ENCODE measurements at places on chromosomes 4 and X.

GRCh38 chr4:54973784-54974183 is 151.6 kb downstream of the KDR start:
- DNase-seq = no peak

DNA sequence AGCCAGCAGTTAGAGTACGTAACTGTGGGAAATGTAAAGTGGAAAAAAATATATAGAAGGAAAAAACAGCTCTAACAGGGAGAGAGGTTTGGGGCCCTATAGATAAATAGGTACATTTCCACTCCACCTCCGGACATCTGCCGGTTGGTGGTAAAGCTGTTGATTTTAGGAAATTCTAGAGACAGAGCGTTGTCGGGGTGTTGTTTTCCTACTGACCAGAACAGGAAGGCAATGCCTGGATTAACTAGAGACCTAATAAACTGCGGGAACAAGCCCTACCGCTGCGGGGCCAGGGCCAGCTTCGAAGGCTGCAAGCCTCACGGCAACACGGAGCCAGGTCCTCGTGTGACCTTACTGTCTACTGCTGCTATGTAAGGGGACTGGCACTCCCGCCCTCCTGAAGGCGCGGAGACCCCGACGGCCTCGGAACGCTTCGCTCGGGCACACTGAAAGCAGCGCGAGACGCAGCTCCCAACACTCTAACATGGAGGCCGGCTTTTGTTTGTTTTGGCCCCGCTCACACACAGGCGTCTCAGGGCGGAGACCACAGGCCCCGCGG is 702 bp upstream of the CDKN2AIP start:
- DNase-seq = no peak

GRCh38 chr4:180625653-180626052 is 1617.5 kb upstream of the TENM3 start:
- DNase-seq = no peak

DNA sequence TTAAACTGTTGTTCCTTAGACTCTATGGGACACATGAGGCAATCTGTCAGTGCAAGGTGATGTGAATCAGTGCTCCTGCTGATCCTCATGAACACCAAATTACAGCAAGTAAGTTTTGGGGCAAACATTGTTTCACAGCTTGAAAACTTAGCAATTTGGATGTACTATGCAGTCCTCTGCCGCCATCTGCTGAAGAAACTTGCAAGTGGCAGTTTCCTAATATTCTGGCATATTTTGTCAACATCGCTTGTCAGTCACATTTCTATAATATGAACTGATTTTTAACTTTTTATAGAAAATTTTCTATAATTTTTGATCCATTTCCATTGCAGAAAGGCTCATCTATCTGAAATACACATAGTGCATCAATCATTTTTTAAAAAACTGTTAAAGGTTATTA is 56.3 kb downstream of the ZAR1 start:
- DNase-seq = peak; percentile 8

GRCh38 chrX:7109838-7110793 is 37.4 kb upstream of the STS start:
- DNase-seq = no peak

GRCh38 chrX:19860571-19860970 is 26.8 kb downstream of the SH3KBP1 start:
- no peak for DNase-seq
